ENCODE measurements at places on chromosomes 11 and 22. TPM values are rescaled to one million over a fixed set of nuclear protein-coding genes. Genes with fewer than 3 reads are reported as not detected.

APOBEC3G gene
- total RNA-seq = 2.2 TPM

MPPED2 gene
- total RNA-seq = 50.4 TPM

F2 gene
- total RNA-seq = 0.18 TPM

OR8U1 gene
- not detected for total RNA-seq

OVOL1 gene
- total RNA-seq = 0.73 TPM

RBM7 gene
- total RNA-seq = 17.7 TPM

TRIM66 gene
- total RNA-seq = 4.9 TPM

MAPK8IP2 gene
- total RNA-seq = 38.4 TPM

DNA sequence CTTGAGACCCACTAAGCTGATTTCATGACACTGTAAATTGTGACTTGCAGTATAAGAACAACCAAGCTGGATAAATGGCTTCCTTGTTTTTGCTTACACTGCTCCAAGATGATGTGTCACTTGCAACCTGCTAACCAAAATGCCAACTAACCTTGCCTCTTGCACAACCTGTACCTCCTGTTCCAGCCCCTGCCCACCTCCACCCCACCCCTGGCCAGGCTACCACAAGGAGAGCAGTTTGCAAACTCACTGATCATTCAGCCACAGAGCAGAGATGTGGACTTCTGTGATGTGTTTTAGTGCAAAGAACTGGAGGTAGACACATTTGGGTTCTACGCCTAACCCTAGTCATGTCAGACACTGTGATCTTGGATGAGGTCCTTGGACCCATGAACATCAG lies 4.3 kb upstream of the APOL6 start:
- DNase-seq = no peak

- no peak for DNase-seq
Observed at GRCh38 chr22:41862160-41862529, 29.2 kb downstream of the SREBF2 start.

DNA sequence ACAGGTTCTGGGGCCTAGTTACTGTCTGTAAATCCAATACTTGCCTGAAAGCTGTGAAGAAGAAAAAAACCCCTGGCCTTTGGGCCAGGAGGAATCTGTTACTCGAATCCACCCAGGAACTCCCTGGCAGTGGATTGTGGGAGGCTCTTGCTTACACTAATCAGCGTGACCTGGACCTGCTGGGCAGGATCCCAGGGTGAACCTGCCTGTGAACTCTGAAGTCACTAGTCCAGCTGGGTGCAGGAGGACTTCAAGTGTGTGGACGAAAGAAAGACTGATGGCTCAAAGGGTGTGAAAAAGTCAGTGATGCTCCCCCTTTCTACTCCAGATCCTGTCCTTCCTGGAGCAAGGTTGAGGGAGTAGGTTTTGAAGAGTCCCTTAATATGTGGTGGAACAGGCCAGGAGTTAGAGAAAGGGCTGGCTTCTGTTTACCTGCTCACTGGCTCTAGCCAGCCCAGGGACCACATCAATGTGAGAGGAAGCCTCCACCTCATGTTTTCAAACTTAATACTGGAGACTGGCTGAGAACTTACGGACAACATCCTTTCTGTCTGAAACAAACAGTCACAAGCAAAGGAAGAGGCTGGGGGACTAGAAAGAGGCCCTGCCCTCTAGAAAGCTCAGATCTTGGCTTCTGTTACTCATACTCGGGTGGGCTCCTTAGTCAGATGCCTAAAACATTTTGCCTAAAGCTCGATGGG lies 13.5 kb downstream of the PIK3IP1 start:
- no peak for DNase-seq

GRCh38 chr11:100923555-100923954 lies 206.1 kb downstream of the PGR start:
- no peak for DNase-seq

- no peak for DNase-seq
Observed at GRCh38 chr11:117979481-117980211, 6.5 kb upstream of the IL10RA start.

GRCh38 chr11:70383664-70384565 lies 14.4 kb upstream of the CTTN start:
- no peak for DNase-seq

GRCh38 chr11:86230179-86230804 lies 14.3 kb upstream of the EED start:
- DNase-seq = no peak

DNA sequence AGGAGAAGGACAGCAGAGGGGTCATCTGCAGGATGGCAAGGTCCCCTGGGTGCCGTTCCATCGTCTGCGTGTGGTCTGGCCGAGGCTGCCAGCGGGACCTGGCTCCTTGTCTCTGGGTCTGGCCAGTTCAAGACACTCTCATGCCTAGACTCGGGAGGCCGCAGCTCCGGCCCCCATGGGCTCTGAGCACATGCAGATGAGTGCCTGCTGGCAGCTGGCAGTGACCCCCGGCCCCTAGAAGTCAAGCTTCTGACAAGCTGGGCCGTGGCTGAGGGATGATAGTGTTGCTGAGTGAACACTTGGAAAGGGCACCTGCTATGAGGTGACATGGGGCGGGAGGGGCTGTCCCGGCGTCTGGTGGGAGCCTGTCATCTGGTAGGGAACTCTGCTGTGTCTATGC lies 1180.6 kb downstream of the BRD1 start:
- DNase-seq = no peak

DNA sequence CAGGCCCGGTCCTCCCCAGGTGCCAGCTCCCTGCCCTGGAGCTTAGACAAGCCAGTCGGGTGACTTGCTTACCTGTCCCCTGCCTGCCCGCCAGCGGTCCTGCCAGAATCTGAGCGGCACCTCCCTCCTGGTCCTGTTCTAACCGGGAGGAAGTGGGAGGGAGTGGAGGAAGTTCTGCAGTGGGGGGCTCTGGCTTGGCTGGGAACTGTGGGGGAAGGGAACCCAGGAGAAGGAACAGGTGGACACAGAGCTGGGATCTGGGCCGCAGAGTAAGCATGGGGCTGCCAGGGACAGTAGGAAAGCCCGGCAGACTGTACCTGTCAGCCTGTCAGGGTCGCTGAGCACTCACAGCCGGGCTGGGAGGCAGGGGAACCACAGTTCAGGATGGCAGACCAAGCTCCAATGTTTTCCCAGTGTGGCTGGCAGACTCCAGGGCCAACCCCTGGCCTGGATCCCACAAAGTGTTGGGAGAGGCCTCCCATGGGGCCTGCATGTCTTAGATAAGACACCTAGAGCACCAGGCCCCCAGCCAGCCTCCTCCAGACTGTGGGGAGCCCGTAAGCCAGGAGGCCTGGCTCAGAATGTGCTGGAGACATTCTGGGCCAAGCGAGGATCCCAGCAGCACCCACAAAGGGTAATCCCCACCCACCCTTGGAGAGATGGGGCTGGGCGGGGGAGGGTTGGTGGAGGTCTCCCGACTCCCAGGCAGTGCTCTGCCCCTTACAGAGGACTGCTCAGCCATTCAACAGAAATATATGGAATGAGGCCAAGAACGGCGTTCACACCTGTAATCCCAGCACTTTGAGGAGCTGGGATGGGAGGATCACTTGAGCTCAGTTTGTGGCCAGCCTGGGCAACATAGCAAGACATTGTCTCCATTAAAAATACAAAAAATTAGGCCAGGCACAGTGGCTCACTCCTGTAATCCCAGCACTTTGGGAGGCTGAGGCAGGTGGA lies 2.3 kb downstream of the CYB5R3 start:
- peak; percentile 71 for DNase-seq

- DNase-seq = peak; percentile 98
Observed at GRCh38 chr11:45147017-45147728, 734 bp downstream of the PRDM11 start.

DNA sequence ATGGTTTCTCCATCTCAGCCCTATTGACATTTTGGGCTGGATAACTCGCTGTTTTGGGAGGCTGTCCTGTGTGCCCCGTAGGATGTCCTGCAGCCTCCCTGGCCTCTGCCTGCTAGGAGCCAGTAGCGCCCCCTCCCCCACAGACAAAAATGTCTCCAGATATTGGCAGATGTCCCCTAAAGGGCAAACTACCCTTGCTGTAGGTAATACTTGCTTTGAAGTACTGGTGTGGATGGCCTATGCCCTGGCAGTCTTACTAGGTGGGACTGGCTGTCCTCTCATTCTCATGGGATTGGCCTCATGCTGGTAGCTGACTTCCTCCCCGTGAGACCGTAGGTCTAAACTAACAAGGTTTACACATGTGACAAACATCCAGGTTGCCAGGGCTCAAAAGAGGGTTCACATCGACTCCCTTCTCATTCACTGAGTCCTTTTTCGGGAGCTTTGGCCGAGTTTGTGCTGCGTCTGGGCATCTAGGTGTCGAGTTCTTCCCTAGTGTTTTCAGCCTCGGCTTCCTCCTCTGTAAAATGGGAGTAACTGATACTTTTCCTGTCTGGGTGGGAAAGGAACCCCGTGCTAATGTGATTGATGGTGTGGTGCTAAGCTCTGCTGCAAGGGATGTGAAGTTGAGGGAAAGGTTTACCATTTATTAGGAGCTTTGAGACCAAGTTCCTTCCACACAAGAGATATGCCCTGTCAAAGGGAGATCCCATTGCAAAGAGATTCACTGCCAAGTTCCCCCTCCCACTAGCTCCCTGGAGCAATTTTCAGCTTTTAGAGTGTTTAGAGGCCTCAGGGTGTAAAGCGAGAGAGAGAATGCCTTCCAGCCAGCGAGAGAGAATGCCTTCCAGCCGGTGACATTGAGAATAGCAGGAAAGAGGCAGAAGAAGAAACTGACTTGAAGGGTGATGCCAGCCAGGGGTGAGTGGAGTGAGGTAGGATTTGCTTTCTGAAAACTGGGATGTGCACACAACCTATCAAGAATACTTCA lies 17.0 kb downstream of the PTPRJ start:
- DNase-seq = no peak

DNA sequence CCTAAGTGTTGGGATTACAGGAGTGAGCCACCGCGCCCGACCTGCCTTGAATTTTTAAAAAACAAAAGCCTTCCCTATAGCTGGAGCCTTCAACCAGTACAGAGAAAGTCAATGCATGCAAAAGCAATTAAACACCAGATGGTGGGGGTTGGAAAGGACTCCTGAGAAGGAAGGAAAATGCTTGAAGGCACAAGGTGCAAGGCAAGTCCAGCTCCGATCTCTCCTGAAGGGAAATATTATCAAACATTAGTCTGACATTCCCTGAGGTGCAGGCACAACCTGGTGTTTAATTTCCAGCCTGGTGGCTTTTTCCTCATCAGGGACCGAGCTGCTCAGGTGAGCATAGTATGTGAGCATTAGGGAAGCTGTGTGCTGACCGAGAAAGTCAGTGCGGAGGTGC lies 12.9 kb upstream of the RAPSN start:
- peak; percentile 50 for DNase-seq

- no peak for DNase-seq
Observed at GRCh38 chr11:88692306-88693086, 355.0 kb upstream of the CTSC start.

DNA sequence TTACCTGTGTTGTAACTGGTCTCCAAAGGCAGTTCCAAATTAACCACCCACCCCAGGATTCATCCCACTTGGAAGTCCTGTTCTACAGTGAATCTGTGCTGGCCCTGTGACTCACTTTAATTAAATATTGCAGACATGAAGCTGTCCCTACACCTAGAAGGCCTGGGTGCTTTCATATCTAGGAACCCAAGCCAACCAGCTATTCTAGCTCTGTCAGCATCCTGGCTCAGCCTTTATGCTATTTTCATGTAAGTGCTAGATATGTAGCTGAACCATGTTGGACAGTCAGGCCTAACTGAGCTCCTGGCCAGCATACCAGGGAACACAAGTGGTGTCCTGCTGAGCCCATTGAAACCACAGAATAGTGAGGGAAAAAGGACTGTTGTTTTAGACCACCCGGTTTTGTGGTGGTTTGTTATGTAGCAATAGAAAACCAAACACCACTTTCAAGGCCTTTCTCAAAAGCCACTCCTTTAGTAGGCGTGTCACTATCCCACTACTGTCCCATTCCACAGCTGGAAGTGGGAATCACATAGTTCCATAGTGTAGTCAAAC lies 30.3 kb downstream of the CNTF start:
- DNase-seq = no peak

GRCh38 chr11:33936725-33937604 lies 45.1 kb upstream of the LMO2 start:
- no peak for DNase-seq

DNA sequence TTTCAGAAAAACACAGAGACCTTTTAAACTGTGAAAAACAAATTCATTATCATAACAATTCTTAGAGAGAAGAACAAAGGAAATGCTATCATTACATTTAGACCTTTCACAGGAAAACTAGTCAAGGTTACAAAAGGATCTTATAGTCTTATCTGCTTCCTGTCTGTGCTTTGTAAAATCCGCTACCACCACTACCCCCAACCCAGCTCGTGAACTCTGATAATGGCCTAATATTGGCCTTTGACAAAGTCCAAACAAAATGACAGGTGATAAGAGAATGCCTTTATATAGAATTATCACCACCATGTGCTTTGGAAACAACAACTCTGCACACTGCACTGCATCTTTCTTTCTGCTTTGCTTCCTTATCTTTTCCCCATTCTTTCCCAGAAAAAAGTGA lies 272.5 kb downstream of the SBF2 start:
- DNase-seq = no peak

DNA sequence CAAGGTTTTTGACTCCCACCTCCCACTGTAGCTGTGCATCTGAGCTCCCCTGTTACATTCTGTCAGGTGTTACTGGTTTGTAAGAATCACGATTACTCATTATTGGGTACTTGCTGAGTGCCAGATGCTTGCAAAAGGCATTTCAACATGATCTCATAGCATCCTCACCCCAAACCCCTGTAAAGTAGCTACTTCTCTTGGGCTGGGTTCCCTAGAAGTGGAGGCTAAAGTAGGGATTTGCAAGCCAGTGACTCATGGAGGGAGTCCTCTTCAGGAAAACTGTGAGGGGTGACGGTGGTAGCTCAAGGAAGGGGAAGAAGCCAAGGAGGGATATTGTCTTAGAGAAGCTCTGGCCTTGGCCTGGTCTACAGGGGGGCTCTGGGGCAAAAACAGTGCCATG lies 78.6 kb downstream of the TIMP3 start:
- DNase-seq = no peak

DNA sequence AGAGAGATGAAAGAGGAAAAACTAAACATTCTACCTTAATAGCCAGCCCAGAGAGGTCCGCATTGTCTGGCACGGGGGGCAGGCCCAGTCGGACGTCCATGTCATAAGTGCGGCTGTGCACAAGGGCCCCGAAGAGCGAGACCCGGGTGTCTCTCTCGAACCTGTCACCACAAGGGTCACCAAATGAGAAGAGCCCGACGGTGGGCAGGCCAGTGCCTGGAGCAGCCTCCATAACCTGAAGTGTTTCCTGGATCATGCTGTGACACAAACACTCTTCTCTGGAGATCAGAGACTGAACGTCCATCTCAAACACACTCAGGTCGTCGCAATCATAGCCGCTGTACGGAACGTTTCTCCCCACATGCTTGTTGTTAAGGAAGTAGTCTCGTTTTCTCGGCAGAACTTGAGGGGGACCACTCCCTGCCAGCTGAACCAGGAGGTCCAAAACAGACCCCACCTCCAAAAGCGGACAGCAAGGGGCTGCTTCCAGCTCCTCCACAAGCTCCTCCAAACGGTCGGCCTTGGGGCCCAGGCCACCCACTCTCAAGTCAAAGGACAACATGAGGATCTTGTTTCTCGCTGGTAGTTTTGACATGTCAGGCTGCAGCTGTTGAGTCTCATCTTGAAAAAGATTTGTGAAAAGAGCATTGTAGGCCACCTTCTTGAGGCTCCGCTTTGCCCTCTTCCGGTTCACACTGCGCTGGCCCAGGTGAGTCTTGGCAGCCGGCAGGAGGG lies 971 bp downstream of the TUBGCP6 start:
- DNase-seq = no peak

Measured in cerebellum (tissue), 4 donors.